ENCODE measurements at places on chromosomes 7 and 10. TPM values are rescaled to one million over a fixed set of nuclear protein-coding genes. Genes with fewer than 3 reads are reported as not detected.

DNA sequence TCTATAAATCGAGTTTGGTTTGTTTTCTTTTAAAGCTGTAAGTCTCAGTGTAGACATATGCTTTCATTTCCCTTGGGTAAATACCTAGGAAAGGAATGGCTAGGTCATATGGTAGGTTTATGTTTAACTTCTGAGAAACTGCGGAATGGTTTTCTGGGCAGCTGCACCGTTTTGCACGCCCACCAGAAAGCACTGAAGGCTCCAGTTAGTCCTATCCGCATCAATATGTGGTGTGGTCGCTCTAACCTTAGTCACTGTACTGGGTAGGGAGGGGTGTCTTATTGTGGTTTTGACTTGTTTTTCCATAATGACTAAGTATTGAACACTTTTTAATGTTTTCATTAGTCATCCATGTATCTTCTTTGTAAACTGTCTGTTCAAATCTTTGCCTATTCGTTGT is 279.5 kb upstream of the AKR1E2 start:
- peak; percentile 99 for ATAC-seq

DNA sequence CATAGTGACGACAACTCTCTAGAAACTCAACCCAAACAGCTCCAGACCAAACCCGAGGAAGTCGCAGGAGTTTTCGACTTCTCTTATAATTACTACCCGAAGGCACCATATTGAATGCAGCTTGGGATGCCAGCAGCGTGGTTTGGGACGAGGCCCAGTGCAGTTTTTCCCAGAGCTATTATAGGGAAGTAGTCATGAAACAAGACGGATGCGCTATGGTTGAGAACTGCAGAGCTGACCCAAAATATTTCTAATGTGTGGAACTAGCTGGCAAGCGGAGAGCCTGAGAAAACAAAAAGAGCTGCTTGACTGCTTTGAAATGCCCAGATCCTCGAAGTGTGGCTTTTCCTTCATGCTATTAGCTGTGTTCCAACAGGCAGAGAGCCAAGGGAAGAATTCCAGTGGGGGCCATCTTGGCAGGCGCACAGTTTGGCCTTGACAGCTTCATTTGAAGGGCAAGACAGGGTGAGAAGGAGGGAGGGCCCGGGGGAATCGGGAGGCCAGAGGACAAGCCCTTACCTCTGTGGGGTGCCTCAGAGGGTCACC is 122.7 kb downstream of the CUL2 start:
- no peak for ATAC-seq

GRCh38 chr10:50416881-50417280 is 165.6 kb upstream of the ASAH2 start:
- ATAC-seq: no peak

Gene HILPDA
- total RNA-seq: 1,213 TPM

GRCh38 chr7:25259487-25260243 is 31.4 kb upstream of the NPVF start:
- ATAC-seq: peak; percentile 72

DNA sequence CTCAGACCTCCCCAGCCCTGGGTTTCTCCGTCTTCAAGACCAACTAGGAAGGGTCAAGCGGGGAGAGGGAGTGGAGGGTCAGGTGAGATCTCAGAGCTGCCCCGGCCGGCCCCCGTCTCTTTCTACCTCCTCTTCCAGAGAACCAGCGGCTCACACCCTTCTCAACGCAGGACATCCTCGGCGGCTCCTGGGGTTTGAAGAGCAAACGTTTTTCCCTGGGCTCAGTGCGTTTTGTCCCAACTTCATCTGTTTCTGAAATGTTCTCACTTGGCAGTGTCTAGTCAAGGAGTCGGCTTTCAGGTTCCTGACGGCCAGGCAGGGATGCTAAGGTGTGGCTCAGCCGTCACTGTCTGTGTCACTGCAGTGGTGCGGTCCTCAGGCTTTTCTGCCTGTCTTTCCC is 416.4 kb upstream of the FOXK1 start:
- ATAC-seq: no peak

DNA sequence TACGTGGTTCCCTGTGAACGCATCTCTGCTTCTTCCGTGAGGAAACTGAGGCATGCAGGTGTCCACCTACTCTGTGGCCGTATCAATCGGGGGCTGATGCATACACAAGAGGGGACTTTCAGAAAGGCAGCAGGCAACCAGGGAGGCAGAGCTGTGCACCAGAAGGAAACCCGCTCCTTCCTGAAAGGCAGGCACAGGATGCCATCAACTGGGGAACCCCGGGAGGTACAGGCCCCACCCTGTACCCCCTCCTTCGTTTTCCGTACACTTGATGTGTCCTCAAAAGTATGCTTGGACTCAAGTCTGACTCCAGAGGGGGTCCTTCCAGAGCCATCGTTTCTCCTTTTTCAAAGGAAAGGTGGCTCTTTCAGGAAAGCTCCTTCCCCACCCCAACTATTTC is 59.5 kb downstream of the ASB13 start:
- ATAC-seq: no peak

DNA sequence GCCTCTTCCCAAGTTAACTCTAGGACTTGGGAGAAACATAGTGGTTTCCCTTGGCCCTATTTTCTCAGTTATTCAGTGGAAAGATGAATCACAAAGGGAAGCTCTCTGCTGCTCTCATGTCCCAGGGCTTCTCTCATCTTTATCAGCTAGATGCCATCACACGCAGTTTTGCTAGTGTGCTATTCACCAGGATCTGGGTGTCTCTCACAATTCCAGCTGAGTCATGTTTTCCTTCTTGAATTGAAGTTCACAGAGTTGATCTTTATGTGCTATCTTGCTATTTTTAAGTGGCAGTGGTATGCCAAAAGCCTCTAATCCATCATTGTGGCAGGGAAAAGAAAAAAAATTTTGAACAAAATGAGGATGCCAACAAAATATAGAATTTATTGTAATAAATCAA is 101.3 kb downstream of the TWIST1 start:
- ATAC-seq: no peak

DNA sequence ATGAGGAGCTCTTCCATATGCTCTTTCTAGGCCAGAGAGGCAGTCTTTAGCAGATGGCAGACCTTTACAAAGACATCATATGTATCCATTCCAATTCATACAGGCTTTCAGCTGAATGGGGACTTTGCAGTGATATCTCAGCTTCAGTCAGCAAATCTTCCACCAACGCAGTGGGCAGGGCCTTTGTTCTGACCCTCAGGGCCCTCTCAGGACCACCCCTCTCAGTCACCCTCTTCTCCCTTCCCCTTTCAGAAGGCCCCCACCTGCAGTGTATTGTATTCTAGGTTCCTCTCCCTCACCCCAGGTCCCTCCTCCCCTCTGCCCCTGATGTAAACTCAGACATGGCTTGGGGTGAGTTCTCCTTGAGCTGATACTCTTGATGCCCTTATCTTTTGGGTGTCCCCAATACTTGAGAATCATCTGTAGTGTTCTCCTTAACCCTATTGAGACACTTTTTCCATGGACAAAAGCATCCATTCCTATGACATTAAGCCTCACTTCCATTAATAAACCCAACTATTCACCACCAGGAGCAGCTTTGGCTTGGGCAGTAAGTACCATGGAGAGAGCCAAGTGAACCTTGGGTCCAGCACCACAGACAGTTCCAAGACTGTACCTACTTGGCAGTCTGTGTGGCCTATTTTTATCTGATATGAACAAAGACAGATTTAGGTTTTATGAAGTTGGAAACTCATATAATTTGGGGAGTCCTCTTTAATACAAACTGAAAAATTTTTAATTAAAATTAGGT is 62.7 kb downstream of the ADCYAP1R1 start:
- no peak for ATAC-seq

GRCh38 chr7:14691597-14692203 is 210.9 kb downstream of the DGKB start:
- ATAC-seq: no peak

Gene IGFBP1
- not detected for total RNA-seq

- no peak for ATAC-seq
Measured at GRCh38 chr7:138838166-138838565, 40.2 kb upstream of the ATP6V0A4 start.

- ATAC-seq: peak; percentile 23
Measured at GRCh38 chr7:24914465-24914859, 65.5 kb downstream of the OSBPL3 start.

GRCh38 chr10:103839519-103839871 is 15.9 kb downstream of the SH3PXD2A start:
- no peak for ATAC-seq

DNA sequence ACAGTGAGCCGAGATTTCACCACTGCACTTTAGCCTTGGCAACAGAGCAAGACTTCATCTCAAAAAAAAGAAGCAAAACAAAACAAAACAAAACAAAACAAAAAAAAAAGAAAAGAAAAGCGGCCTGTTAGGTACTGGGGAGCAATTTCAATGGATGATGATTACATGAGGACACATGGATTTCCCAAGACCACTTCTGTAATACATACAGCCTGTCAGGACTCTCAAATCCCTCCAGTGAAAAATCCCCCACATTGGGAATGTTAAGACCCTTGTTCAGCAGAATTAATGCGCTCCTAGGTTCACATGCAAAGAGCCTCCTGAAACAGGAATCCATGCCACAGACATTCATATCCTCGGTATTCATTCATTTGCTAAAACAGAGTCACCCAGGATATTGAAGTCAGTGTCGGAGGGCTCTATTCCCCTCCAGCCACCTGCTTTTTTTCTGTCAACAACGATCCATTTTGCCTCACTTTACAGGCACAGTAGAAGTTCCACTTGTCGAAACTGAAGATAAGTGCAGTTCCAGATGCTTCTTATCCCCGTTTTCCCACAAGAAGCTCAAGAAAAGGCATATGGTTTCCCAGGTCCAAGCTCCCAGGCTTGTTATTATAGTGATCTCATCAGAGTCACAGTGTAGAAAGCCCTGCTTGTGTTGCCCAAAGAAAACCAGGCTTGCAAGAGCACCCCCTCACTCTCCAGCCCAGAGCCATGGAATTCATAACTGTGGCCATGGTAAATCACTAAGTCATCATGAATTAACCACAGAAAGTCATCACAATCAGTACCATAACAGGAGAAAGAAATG is 20.2 kb downstream of the SLC16A12 start:
- no peak for ATAC-seq

Gene A1CF
- not detected for total RNA-seq

Gene PTPRN2
- 1.4 TPM for total RNA-seq

DNA sequence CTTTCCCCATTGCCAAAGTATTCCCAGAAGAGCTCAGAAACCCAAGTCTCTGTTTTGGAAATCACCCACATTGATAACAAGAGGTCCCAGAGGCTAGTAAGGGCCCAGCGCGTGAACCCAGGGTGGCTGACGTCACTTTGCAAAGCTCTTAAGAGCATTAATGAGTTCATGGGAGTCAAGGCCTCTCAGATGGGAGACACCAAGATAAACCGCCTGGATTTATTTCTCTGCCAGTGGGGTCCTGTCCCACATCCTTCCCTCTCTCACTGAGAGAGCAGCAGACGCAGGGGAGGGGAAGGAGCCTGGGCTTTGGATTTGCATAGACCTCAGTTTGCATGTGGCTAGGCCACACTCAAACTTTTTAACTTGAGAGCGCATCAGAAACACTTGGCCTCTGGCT is 184.8 kb upstream of the PDE1C start:
- no peak for ATAC-seq

DNA sequence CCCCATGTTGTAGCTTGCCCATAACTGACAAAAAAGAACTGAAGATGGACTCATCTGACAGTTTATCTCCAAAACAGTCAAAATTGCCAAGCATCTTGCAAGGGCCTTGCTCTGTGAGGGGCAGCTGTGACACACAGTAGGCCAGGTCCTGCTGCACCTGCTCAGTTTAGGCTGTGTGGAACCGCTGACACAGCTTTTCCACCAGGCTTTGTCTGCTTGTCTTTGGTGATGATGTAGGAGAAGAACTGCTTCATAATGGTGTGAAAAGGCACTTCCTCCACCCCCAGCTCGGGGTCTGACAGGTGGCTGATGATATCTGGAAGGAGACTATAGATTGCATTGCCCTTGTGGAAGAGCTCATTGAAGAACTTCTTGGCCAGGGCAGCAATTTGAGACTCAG is 92.6 kb downstream of the NPSR1 start:
- no peak for ATAC-seq

DNA sequence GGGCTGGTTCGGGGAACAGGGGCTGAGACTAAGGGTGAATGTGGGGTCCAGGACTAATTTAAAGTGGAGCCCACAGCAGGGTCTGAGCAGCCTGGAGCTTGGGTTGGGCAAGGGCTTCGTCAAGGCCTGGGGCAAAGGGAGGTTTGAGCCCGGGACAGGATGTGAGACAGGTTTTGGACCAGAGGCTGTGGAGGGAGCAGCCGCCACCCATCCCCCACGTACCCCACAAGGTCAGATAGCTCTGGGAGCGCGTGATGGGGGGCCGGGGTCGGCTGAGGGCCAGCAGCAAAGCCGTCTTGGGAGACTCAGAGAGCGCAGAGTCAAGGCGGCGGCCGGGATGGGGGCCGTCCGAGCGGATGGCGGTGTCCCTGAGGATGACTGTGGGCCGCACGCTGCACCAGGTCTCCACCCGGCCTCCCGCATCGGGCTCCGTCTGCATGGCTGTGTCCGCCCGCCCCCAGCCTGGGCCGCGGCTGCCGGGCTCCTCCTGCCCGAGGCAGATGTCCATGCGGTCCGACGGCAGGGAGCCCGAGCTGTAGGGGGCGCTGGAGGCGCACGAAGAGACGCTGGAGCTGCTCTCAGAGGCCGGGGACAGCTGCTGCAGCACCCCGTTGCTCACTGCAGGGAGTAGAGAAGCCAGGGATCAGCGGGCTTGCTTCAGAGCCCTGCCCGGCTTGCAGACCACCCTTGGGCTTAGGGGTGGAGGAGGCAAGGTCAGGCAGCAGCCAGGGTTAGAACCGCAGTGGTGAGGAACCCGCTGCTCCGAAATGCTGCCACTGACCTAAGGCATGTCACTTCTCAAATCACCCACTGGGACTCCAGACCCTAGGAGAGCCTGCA is 12.1 kb downstream of the PDZD7 start:
- peak; percentile 85 for ATAC-seq

Gene OR2A12
- not detected for total RNA-seq

Gene LBX1
- total RNA-seq: not detected

GRCh38 chr10:93106631-93107072 is 33.0 kb downstream of the CYP26A1 start:
- ATAC-seq: no peak

- ATAC-seq: no peak
Measured at GRCh38 chr10:43262397-43262901, 4.4 kb downstream of the RASGEF1A start.

DNA sequence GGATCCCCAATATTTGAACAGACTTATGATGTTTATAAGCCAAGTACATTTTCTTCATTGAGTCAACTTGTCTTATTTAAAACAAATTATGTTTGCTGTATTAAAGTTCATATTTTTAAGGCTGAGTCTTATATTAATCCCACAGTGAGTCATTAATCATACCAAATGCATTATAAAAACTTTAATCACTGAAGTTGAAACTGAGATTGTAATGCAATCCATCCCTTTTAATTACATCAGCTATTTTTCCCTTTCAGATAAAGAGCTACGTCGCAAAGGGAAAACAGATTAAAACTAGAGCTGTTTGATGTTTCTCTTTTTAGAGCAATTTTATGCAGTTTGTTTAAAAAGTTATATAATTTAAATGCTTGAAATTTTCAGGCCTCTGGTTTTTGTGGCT is 183.0 kb downstream of the ARID5B start:
- no peak for ATAC-seq

DNA sequence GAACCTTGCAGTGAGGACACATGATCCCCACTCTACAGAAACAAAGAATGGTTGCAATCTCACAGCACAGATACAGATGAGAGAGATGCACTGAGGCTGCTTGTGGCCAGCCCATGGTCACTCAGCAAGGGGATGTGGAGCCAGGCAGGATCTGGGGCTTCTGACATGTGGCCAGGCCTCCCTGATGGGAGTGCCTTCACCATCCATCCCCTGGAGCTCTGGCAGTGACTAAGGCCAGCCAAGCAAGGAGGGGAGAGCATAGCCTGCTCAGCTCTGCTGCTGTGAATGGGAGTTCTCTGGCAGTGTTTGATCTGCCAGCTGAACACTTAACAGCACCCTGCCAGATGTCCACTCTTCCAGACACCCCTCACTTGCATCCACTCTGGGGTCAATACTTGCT is 19.8 kb downstream of the C10orf71 start:
- no peak for ATAC-seq
